ENCODE measurements at places on chromosomes 7 and 10. TPM values are rescaled to one million over a fixed set of nuclear protein-coding genes. Genes with fewer than 3 reads are reported as not detected.
A peak's percentile ranks its signal among the peaks of the same experiment; 100 is the strongest.

Gene PCLO
- 4.0 TPM for polyA plus RNA-seq

- DNase-seq = no peak
Observed at GRCh38 chr10:92965314-92965713, 95.3 kb upstream of the CYP26C1 start.

DNA sequence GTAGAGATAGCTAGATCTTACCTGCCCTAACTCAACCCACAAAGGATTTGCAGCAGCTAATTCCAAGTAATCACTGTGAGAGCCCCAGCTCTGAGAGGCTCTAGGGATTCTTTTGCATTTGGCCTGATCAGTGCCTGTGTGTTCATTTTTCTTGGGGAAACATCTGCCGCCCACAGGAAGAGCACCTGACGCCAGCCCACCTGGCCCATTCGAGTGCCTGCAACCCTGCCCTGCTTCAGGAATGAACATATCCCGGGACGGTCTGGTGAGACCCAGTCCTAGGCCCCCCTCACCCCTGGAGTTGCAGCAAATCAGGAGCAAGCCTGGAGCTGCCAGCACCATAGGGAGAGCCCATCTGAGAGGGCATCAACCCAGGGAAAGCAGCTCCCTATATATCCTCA, 38.8 kb downstream of the GSDME start:
- DNase-seq = no peak

Gene SAMD8
- 5.3 TPM for polyA plus RNA-seq

DNA sequence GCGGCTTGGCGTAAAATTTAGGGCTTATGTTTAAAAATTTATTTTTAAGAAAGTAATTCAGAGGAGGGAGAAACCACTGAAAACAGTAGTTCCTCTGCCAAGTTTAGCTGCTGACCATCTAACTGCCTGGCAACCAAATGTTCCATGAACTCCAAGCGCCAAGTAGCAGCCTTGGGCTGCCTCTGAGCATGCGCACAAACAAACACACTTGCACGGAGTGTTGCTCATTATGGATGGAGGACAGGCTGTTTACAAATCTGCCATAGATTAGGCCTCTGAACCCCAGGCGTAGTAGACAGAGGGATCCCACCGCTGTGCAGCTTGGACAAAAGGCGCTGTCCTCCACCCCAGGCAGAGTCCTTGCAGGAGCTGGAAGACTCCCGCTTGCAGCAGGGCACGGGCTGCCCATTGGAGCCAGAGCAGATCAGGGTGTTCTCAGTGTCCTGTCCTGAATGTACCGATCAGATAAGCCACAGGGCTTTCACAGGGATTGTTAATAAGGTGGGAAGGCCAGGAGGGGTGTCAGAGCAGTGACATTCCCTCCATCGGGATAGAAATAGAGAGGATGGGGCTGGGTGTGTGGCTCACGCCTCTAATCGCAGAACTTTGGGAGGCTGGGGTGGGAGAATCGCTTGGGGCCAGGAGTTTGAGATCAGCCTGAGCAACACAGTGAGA, 47.7 kb upstream of the LYZL1 start:
- no peak for DNase-seq

DNA sequence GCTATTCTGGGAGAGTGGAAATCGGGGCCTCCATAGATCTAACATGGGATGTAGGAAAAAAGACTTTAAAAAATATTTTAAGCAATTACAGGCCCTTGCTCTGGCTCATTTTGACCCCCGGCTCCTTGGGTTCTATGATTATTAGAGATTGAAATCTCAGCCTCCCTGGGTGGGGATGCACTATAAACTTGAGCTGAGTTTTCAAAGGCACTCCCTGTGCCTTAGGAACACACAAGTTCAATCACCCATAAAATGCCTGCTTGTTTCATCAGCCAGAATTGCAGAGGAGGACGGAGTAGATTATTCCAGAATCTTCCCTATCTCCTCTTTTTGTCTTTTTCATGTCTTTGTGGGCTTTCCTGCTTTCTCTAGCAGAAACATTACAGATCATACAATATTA, 145.4 kb downstream of the CUBN start:
- no peak for DNase-seq

GRCh38 chr7:142263598-142264380, 5.9 kb upstream of the PRSS58 start:
- DNase-seq = no peak

DNA sequence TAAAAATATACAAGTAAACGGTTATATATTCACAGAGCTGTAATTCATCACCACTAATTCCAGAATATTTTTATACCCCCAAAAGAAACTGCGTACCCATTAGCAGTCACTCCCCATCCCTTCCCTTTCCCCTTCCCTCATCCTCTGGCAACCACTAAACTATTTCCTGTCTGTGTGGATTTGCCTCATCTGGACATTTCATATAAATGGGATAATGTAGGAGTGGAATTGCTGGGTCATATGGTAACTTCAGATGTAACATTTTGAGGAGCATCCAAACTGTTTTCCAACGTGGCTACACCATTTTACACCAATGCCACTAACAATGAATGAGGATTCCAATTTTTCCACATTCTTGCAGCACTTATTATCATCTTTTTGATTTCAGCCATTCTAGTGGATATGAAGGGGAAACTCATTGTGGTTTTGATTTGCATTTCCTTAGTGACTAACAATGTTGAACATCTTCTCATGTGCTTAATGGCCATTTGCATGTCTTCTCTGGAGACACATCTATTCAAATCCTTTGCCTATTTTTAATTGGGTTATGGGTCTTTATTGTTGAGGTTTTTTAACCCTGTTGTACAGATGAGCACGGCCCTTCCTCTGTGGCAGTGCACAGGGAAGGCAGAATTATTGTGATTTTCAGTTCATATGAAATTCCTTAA, 79.2 kb downstream of the RBM20 start:
- no peak for DNase-seq

GRCh38 chr10:132654708-132655661, 117.4 kb downstream of the INPP5A start:
- peak; percentile 80 for DNase-seq

GRCh38 chr10:88966797-88967196, 14.2 kb upstream of the ACTA2 start:
- DNase-seq = no peak

All from kidney (tissue), 22 donors.